ENCODE measurements at places on chromosomes 4 and X.

DNA sequence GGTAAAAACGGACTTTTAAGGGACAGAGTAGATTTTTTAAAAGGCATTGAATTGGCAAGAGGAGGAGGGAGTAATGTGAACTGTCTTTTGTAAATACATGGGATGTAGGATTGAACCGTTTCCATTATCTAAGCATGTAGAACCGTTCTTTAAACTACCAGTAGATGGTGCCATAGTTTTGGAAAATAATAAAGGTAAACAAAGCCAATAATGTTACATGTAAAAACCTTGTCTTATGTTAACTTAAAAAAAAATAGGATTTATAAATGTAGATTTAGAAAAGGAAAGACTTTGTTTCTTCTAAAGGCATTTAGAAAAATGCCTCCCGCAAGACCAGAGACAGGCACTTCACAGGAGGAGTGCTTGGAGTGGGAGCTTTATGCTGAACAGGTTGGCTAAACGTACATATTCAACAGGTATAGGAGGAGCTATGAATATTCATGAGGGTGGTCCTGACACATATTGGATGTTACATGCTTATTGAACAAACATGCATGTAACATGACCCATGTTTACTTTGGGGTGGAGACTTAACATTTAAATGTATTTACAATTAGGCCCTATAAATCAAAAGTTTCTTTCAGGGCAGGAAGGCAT lies 45.5 kb upstream of the FAM241A start:
- peak; percentile 46 for DNase-seq

DNA sequence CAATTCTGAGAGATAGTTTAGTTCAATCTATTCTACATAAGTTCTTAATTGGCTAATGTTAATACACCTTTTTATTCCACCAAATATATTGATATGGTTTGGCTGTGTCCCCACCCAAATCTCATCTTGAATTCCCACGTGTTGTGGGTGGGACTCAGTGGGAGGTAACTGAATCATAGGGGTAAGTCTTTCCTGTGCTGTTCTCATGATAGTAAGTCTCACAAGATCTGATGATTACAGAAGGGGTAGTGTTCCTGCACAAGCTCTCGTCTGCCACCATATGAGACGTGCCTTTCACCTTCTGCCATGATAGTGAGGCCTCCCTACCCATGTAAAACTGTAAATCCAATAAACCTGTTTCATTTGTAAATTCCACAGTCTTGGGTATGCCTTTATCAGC lies 11.3 kb downstream of the PPA2 start:
- no peak for DNase-seq

- DNase-seq, result no peak
Measured at GRCh38 chr4:87087015-87087414, 133.4 kb downstream of the KLHL8 start.

DNA sequence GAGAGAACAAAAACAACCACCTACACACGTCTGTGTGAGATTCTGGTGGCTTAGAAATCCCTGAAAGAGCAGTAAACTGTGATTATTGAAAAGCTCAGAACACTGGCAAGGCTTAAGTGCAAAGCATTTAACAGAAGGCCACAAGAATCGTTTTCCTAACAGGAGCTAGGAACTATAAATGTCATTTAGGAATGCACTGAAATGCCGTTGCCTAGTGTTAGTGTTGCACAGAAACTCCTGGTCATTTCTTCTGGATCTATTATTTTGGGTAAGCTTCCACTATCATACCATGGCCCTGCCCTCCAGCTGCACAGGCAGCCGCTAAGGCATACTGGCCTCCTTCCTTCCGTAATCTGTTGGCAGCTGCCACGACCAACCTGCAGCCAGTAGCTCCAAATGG lies 923.2 kb downstream of the NLGN4X start:
- DNase-seq, result no peak

DNA sequence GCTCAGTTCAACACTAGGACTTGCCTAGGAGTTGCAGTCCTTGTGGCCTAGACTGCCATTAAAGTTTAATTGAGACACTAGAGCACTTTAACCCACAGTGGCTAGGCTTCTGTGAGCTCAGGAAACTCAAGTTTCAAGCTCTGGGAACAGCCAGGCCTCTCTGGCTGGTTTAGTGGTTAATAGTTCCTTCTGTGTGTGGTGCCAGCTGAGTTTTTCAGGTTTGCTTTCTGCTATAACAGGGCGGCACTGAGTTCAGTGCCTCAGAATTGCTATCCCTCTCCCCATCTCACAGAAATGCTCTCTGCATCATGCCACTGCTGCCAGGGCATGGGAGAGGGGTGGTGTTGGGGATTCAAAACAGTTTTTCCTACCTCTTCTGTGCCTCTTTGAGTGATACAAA lies 15.9 kb downstream of the MMAA start:
- DNase-seq, result no peak
